ENCODE measurements at places on chromosomes 5 and 9.

DNA sequence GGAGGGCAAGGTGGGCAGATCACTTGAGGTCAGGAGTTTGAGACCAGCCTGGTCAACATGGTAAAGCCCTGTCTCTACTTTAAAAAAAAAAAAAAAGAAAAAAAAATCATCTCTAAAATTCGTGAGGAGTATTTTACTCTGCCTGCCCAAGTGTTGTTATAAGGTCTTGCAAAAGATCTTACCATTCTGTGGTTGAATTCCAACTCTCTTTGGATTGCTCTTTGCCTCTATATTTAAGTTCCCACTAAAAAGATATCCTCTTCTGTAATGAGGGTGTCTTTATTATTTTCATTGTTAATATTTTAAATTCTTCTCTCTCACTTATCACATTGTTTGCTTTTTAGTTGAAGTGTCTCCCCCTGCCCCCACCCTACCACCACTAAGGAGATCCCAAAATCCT is 33.4 kb downstream of the CREBRF start:
- DNase-seq = no peak

DNA sequence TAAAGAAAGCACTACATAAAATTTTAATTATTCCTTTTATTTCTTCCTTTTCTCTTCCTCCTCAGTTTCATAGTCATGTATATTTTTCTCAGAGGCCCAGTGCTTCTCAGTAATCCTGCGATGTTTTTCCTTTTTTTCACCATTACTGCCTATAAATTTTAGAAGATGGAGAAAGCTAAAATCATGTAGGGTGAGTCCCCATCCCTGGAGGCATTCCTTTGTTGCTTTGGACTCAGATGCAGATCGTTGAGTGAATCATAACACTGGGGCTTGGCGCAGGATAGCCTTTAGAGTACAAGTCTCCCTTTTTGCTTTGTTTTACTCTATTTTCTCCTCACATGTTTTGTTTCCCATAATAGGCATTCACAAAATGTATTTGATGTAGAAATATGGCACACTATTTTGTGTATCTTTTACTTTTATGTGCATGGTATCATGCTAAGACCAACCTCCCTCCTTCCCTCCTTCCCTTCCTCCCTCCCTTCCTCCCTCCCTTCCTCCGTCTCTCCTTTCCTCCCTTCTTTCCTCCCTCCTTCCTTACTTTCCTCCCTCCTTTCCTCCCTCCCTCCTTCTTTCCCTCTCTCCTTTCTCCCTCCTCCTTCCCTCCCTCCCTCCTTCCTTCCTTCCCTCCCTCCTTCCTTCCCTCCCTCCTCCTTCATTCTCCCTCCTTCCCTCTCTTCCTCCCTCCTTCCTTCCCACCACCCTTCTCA is 72.4 kb downstream of the NUDT12 start:
- no peak for DNase-seq

- no peak for DNase-seq
These were observed 8.1 kb downstream of the RPS6 start for GRCh38 chr9:19371942-19372341.

DNA sequence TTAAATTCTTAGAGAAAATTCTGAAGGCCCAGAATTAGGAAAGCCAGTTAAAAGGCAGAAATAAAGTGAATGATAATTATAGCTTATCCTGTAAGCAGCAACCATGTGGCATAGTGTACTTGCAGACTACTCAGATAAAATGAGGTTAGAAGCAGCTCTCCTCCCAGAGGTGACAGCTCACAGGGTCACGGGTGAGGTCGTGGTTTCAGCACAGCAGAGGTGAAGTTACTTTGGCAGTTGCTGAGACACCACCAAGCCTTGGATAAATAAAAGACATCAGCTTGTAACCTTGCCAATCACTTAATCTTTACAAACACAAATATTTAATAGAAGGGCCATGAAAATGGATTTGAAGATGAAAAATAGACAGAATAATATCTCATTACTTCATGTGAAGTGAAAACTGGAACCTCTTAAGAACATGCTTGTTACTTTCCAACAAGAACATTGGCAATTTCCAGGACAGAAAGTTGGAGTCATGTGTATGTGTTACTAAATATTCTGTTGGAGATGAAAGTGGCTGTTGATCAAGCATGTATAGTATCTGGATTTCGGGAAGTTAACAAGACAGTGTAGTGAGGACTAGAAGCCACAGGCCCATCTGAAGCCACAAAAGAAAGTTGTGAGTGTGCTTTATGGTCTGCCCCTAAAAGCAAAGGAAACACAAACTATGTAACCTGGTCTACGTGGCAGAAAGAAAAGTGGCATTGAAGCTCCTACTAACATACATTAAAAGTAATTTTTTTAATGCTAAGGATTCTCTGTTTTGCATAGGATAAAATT is 134.4 kb downstream of the ERCC6L2 start:
- DNase-seq = no peak

DNA sequence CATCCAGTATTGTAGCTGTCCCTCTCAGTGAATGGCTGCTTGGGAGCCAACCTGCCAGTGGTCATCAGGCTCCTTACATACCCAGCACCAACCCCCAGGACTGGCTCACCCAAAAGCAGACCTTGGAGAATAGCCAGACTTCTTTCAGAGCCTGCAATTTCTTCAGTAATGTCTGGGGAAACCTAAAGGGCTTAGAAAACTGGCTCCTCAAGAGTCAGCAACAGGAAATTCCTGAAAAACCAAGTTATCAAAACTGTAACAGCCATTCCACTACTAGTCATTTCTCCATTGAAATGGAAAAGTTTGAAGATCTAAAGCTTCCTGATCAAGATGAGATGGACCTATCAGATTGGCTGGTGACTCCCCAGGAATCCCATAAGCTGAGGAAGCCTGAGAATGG is 12.3 kb upstream of the STING1 start:
- no peak for DNase-seq

GRCh38 chr5:149433524-149434131 is 54.5 kb upstream of the IL17B start:
- DNase-seq = no peak

DNA sequence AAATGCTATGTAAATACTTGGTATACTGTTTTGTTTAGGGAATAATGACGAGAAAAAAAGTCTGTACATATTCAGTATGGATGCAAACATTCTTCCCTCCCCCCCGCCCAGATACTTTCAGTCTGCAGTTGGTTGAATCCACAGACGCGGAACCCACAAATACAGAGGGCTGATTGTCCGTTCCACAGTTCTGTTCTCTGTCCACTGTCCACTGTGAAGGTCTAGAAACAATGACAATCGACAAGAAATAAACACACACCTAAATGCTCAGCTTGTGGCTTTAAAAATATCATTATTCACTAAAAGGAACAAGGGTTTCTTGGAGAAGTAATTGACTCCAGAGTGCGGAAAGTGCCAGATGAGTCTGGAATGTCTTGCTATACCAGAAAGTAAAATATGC is 109.1 kb downstream of the TMEM161B start:
- DNase-seq = no peak

- no peak for DNase-seq
These were observed 194.1 kb downstream of the GNA14 start for GRCh38 chr9:77453825-77454647.

DNA sequence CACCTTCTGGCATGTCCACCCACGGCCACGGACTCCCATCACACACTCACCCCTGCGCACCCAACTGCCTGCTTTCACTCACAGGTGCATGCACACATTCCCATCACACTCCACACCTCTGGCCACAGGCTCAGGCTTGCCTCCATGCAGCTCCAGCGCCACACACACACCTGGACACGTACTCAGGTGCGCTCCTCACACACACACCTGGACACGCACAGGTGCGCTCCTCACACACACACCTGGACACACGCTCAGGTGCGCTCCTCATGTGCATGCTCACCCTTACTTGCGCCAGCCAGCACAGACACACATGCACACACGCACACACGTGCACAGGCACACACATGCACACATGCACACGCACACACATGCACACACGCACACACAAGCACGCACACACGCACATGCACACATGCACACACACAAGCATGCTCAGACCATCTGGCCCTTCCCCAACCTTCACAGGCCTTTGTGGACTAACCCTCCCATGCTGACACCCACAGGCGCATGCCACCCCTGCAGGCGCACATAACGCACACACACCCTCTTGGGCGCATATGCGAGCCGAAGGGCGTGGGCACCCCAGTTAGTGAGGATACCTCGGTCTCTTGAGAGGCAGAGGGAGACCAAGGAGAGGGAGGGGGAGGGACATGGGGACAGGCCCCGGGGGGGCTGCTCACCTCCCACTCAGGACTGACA is 8.3 kb downstream of the GRIN1 start:
- DNase-seq = no peak

GRCh38 chr9:85213650-85214607 is 527.8 kb downstream of the AGTPBP1 start:
- no peak for DNase-seq

DNA sequence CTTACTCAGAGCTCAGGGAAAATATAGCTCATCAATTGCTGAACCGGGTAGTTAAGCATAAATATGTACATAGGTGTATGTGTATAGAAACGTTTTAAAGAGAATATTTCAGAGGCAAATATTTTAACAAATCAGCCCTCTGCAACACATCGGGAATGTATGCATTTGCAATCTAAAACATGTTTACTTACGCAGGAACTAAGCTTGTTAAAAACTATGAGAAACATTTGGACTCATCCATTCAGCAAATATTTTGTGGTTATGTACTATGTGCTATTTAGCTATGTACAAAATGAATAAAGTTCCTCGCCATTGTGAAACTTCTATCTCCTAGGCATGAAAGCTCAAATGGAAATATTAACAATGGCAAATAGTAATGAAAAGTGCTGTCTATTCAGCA is 469.9 kb downstream of the ARHGEF28 start:
- DNase-seq = no peak

GRCh38 chr5:177089127-177089526 is 2.4 kb downstream of the FGFR4 start:
- no peak for DNase-seq

DNA sequence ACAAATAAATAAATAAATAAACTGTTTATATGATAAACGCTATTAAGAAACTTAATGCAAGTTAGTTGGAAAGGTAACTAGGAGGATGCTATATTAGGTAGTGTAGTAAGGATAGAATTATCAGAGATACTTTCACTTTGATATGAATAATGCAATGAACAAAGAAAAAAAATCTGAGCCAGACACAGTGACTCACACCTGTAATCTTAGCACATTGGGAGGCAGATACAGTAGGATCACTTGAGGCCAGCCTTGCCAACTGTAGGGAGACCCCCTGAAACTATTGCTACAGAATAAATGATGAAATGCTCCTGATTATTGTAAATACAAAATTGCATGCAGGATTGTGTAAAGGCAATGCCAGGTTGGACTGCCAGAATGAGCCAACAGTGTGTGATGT is 109.2 kb downstream of the ANXA2R start:
- DNase-seq = no peak

DNA sequence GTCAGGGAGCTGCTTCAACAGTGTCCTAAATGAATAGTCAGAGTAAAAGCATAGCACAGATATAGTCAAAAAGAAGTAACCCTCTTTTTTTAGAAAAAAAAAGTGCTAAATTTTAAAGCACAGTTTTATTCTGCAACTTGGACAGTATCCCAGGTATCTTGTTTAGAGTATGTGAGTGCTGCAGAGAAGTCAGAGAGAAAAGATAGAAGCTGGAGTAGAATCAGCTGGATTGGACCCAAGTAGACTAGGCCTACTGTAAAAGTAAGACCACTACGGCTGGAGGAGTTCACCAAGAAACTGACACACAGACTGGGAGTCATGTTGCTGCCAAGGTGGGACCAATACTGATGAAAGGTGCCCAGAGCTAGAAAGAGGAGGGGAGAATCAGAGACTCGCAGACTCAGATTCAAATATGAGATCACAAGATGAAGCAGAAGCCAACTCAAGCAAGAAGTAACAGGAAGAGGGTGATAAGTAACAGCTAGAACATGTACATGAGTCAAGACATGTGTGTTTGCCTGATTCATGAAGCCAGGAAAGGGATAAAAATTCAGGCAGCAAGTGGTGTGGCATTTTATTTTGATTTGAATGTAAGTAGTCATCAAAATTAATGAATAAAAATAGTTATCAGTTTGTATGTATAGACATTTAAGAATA is 25.6 kb upstream of the TUSC1 start:
- no peak for DNase-seq

DNA sequence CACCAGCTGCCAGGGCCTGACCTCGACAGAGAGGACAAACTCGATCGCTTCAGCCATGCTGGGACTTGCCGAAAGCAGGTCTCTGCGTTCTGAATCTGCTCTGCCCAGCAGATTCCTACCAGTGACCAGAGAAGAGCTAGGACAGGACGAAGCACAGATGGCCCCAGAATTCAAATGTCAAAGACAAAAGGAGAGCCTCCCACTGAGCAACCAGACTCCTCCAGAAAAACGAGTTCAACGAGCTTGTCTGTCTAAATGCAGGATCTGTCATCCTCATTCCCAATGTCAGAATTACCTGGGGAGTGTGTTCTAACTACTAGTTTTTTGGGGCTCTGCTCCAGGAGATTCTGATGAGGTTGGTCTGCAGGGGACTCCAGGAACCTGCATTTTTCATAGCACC is 13.4 kb downstream of the AK8 start:
- DNase-seq = no peak

- no peak for DNase-seq
These were observed 61.2 kb upstream of the GABRP start for GRCh38 chr5:170722316-170722715.

GRCh38 chr5:89041249-89041779 is 158.3 kb upstream of the MEF2C start:
- DNase-seq = no peak

DNA sequence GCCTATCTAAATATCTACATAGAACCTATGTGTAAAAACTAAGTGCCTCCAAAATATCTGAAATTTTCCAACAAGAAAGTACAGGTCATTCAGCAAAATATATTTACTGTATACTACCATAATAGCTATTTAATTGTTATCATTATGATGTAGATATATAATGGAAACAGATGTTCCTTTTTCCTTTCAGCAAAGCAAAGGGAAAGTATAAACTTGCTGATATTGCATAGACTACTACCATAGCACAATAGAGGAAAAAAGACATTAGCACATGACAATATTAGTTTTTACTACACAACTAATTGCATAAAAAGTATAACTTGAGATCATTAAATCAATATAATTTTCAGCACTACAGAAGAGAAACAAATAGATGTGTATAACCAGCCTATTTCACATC is 14.9 kb downstream of the NR2F1-AS1 start:
- no peak for DNase-seq
